ENCODE measurements at places on chromosomes 11 and 22.
A peak's percentile ranks its signal among the peaks of the same experiment; 100 is the strongest.

- peak; percentile 33 for DNase-seq
Measured at GRCh38 chr11:60970369-60970774, 1.1 kb upstream of the CD6 start.

GRCh38 chr22:47370448-47371262 lies 608.2 kb downstream of the TBC1D22A start:
- DNase-seq = no peak

GRCh38 chr11:75731095-75731494 lies 13.5 kb downstream of the MOGAT2 start:
- no peak for DNase-seq

GRCh38 chr11:118690553-118691304 lies 11.3 kb upstream of the TREH start:
- no peak for DNase-seq

DNA sequence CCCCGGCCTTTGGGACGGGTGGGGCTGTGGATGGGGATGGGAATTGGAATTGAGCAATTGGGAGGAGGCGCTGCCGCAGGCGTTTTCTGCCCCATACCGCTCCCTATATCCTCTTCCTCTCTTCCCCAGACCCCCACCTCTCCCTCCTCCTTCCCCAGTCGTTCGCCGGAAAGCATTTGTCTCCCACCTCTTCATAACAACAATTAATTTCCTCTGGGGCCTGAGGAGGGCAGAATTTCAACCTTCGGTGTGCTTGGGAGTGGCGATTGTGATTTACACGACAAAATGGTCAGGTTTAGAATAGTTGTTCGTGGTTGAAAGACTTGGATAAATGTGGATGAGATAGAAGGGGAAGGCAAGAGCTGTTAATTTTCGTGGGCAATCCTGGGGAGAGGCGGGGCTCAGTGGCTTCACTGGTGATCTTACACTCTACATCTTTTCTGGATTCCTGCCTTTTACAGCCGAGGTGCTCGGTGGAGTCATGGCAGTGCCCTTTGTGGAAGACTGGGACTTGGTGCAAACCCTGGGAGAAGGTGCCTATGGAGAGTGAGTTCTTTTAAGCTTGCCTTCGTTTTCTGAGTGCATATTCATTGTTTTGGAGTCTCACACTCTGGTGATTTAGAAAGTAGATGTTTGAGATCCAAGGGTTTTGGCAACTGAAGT lies 1.5 kb downstream of the CHEK1 start:
- DNase-seq = peak; percentile 82

DNA sequence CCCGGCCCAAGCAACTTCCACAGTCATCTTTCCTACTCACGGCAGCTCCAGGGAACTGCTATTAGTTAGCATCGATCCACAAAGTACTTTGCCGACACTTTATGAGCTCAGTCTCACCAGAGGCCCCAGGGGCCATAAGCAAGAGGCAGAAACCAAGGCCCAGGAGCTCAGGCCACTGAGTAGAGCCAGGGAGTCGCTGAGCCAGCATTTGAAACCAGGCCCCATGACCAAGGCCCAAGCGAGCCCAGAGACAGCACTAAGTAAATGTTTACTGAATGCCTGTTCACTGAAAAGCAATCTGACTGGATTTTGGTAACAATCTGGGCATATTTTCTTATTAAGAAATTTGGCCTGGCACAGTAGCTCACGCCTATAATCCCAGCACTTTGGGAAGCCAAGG lies 43.3 kb downstream of the ARRB1 start:
- no peak for DNase-seq

- DNase-seq = no peak
Measured at GRCh38 chr11:124577716-124578427, 8.1 kb downstream of the OR8A1 start.

- DNase-seq = no peak
Measured at GRCh38 chr11:44018127-44018521, 29.7 kb upstream of the ACCSL start.

- DNase-seq = no peak
Measured at GRCh38 chr22:25882360-25882759, 140.4 kb downstream of the MYO18B start.

GRCh38 chr22:37279331-37280181 lies 2.8 kb upstream of the CYTH4 start:
- no peak for DNase-seq

GRCh38 chr11:93846411-93846810 lies 4.0 kb downstream of the VSTM5 start:
- DNase-seq = peak; percentile 49

DNA sequence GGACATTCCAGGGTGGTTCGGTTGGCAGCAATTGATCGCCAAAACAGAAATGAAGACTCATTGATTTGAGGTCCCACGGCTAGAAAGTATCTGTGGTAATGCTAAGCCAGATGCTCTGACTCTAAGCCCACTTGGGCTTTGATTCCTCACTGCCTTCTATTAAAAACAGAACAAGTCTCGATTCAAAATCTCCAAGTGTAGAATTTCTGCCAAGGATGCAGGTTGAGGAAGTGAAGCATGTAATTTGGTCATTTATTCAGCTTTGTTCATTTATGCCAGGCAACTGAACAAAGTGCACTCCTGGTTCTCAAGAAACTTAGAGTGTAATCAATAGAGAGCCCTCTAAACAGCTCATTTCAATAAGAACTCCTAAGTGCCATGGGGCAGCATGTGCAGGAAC lies 2.3 kb upstream of the CEP295 start:
- no peak for DNase-seq

DNA sequence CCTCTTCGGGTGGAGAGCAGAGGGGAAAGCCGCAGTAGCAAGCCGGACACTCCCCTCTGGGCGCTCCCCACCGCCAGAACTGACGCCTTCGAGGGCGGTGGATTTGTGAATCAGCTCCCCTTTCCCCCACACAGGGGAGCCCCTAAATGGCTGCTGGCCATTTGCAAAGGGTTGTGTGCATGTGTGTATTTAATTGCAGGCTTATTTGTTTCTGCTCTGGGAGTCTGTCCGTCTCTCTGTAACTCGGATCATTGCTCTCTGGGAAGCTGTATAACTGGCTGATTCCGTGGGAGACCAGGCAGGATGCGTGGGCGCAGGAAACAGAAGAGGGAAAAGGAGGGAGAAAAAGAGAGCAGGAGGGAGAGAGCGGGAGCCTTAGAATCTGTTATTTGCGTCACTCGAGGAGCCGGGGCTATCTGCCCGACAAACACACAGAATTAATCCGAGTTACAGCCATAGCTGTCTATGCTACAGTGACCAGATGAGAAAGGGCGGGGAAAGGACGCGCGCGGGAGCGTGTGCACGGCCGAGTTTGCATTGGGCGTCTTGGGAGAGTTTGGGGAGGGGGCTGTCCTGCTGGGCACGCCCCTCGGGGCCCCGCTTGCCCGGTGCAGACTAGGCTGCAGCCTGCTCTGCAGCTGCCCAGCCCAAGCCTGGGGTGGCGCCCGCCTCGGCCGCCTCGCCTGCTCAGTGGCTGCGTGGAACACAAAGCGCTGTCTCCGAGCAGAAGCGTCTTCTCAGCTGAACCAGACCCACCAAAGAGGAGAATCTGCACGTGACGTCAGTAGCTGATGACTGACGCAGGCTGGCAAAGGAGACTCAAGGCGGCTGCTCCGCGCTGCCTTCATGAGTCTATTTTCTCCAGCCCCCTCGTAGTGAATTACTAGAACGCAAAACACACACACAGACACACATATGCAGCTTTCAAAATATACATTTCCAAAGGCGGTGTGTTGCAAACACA lies 105.3 kb upstream of the HSD17B12 start:
- peak; percentile 51 for DNase-seq

- no peak for DNase-seq
Measured at GRCh38 chr11:8282631-8283030, 19.0 kb upstream of the LMO1 start.

DNA sequence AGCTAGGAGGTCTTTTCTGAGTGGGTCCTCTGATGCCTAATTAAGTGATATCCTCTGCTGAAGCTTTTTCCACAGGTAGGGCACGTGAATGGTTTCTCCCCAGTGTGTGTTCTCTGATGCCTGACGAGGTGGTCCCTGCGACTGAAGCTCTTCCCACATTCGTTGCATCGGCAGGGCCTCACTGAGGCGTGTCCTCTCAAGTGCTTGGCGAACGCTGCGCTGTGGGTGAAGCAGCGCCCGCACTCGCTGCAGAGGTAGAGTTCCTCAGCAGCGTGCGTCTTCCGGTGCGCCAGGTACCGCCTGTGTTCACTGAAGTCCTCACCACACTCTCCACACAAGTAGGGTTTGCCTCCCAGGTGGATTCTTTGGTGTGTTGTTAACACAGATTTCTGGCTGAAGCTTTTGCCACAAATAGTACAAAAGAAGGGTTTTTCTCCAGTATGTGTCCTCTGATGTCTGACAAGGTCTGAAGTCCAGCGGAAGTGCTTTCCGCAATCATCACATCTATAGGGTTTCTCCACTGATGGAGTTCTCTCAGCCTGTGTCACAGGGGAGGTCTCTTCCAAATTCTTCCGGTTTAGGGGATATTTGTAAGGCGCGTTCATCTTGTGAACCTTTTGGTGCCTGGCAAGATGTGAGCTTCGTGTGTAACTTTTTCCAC lies 15.3 kb downstream of the ZNF202 start:
- no peak for DNase-seq

DNA sequence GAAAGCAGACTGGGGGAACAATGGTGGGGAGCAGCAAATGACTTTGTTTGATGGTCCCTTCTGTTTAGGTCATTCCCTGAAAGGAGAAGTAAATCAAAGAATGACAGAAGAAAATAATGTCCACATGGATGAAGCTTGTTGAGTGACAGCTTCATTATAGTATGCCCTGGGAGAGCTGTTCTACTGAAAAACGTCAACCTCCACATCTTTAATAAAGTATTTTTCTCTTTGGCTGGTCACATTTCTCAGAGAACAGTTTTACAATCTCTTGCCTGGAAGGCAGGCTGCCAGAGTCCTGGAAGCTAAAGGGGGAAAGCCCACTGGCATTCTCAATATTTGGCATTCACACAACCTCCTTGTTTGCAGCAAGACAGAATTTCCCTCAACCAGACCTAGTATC lies 287.9 kb downstream of the SWAP70 start:
- DNase-seq = peak; percentile 66

GRCh38 chr11:58334708-58335107 lies 24.2 kb downstream of the OR5B17 start:
- DNase-seq = peak; percentile 76

DNA sequence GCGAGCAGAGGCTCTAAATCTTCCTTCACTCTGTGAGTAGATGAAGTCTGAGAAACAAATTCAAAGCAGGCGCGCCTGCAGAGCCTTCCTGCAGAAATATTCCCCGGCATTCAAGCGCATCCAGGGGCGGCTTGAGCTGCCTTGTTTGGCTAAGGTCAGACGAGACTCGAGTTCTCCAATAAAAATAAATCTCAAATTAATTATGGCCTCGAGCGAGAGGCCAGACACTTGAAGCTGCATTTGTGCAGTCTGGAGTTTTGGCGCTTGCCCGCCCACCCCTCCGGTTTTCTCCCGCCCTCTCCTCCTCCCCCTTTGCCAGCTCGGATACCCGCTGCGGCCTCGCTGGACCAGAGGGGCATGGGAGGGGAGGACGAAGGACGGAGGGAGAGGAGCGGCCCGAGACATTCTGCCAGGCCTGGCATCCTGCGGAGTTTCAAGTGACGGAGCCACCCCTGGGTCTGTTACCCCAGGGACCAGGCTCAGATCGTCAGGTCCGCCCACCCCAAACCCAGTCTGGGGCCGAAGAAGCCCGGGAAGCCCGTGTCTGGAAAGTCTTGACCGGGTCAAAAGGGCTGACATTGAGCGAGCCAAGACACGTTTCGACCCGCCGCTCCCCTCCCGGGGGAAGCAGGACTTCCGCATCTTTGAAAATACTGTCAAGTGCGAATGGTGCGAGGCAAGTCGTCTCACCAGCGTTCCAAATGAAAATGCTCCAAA lies 3.8 kb upstream of the FLI1 start:
- DNase-seq = no peak

DNA sequence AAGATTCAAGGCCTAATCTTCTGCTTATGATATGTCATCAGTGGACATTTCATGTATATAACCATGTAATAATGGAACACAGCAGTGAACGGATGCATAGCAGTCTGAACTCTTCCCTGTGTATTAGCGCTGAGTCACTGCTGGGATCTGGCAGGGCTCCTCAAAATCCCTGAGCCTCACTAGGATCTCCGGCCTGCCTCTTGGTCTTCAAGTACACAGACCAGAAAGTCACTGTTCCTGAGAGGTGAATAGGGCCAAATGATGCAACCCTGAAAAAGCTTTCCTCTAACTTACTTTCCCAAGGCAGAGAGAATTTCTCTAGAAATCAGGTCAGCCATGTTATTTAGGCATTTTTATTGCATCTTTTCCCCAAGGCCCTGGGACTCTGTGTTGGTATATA lies 35.0 kb downstream of the POU2AF1 start:
- DNase-seq = peak; percentile 80

GRCh38 chr11:35109827-35110226 lies 29.1 kb upstream of the CD44 start:
- DNase-seq = no peak

GRCh38 chr11:108253176-108253575 lies 30.3 kb downstream of the ATM start:
- peak; percentile 6 for DNase-seq

DNA sequence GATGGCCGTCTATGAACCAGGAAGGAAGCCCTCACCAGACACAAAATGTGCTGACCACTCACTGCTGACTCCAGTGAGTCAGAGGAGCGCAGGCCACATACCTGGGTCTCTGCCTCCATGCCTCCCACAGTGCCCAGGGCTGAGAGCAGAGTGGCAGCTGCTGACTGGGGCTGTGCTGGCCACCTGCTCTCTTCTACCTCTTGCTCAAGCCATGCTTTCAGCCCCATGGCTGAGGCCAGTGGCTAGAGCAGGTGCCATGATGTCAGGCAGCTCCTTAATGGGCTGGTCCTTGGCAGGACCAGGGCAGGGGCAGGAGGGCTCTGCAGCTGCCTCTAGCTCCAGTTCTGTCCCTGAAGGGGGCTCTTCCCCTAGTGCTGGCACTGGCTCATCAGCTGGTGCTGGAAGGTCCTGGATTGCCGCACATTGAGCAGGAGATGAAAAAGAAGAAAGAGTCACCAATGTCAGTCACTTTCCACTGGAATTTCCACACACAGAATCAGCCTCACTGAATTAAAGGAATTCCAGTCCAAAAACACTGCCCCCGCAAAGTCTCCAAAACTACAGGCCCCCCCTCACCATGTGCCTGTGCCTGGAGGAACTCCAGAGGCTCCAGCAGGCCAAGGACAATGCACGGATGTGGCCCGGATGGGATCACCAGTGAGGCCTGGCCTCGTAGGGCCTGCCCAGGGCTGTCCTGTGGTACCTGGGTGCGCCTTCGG lies 86.4 kb downstream of the GGTLC2 start:
- DNase-seq = no peak

DNA sequence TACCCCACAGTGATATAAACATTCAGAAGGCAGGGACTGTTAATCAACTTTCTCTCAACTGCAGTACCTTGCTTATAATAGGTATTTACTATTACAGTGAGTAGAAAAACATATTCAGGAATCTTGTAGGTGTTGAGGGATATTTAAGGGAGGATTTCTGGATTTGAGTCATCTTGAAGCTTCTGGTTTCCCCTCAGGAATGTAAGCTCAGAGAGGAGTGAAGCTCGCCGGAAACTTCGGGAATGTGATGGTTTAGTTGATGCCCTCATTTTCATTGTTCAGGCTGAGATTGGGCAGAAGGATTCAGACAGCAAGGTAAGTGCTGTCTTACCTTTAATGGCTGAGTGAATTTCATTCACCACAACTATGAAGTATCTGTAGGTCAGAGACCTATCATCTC lies 42.9 kb downstream of the CTNND1 start:
- no peak for DNase-seq

Measured in AG10803 (cell line).